Ovary (tissue), 10 donors: ENCODE measurements at places on chromosomes 3 and 15.

- DNase-seq = no peak
These were observed 415.3 kb downstream of the FOXP1 start for GRCh38 chr3:71168121-71168721.

GRCh38 chr3:81778678-81779182, 17.3 kb upstream of the GBE1 start:
- no peak for DNase-seq

DNA sequence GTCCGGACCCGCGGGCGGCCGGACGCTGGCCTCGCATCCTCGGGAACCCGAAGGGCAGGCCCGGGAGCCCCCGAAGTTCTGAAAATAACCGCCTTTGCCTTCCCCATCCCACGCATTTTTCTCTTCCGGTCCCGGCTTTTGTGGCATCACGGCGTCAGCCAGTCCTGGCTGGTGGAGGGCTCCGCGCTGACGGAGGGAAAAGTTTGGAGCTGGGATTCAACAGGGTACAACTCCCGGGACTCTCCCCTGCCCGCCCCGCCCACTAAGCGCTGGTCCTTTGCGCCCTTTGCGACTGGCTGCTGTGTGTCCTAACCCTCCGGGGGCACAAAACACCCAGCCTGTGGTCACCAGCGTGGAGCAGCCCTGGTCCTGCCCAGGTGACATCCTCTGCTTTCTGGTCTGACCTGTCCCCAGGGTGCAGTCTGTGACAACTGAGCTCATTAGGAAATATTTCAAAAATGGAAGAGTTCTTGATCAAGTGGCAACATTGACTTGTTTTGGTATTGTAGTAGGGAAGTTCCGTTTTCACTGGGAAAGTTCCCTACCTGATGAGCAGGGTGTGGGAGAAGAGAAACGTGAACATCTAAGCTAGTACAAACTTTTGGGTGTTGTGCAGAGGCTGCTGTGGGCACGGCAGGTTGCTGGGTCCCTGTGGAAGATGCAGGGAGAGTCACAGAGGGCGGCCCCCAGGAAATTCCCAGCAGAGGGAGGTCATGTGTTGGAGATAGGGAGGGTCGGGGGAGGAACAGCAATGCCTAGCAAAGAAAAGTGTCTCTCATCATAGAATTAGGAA, 775 bp downstream of the ARNT2 start:
- DNase-seq = peak; percentile 60

DNA sequence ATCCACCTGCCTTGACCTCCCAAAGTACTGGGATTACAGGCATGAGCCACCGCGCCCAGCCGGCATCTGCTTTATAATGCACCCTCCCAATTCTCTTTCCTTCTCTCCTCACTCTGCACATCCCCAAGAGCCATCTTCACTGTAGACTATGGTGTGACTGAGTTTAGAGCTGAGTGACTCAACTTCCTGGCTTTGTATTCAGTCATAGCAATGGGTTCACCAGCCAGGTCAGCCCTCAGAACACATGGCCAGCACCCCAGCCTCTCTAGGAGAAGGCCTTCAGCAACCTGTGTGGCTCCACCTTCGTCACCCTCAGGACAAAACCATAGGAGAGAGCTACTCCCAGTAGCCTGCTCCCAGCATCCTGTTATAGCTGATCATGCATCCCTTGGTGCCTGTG, 33.0 kb downstream of the ARID3B start:
- no peak for DNase-seq

DNA sequence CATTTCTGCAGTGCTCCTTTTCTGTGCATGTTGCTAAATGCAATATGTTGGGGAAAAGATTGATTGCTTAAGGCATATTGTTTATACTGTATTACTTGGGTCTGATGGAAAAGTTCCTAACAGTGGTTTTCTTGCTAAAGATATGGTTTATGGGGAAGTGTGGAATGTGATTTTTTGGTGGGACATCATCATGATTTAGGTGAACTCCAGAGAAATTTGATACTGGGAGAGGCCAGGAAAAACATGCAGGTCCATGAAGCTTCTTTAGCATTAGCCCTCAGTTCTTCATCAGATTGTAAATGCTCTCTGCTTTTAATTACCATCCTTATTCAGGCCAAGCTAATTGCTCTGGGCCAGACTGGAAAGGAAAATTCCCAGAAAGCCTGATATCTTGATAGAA, 147.5 kb downstream of the LRTM1 start:
- DNase-seq = no peak
